CD4-positive, alpha-beta T cell treated with Interleukin-4 for 4 hours (primary cell): ENCODE measurements at places on chromosomes 13 and 19.
A peak's percentile ranks its signal among the peaks of the same experiment; 100 is the strongest.

DNA sequence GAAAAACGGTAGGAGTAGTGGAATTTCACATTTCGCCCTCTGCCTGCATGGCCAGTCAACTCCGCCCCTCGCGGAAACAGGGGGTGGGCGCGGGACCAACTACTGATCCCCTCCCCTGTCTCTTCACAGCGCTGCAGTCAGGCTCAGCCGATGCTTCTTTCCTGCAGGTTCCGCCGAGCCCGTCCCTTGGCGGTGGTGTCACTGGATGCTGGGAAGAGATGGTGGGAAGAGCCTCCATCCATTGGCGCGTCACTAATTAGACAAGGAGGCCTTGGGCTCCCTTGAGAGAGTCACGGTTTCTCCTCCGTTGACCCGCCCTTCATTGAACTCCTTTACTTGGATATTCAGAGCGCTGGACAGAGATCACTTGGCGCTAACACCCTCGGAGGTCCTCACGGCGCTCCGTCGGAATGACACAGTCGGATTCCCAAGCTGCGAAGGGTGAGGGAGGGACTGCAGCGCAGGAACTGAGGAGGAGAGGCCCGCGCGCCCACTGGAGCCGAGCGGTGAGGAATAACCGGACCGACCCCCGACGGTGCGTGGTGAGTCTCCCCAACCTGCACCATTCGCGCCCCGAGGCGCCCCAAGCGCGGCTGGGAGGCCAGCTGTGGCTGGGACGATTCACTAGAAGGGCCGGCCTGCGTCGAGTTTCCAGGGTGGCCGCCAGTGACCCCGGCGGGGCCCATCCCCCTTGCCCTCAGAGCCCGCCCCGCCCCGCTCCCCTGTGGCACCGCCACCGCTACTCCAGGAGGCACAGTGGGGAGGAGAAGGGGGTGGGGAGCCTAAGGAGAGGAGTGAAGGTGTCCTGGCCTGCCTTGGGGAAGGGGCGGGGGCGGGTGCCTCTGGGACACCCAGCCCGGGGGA lies 11.2 kb upstream of the CEACAM21 start:
- no peak for DNase-seq

DNA sequence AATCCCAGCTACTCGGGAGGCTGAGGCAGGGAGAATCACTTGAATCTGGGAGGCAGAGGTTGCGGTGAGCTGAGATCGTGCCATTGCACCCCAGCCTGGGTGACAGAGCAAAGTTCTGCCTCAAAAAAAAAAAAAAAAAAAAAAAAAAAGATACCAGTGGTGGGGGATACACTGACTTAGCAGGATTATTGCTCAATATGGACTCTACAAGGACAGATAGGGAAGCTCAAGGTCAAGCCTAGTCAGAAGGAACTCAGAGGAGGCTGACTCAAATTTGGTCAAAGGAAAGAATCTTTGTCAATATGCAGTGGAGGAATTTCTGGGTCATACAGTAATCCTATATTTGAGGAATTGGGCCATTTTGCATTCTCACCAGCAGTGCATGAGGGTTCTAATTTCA lies 6.7 kb upstream of the DIAPH3 start:
- DNase-seq = no peak

GRCh38 chr19:2973229-2973628 lies 4.1 kb upstream of the TLE6 start:
- no peak for DNase-seq

DNA sequence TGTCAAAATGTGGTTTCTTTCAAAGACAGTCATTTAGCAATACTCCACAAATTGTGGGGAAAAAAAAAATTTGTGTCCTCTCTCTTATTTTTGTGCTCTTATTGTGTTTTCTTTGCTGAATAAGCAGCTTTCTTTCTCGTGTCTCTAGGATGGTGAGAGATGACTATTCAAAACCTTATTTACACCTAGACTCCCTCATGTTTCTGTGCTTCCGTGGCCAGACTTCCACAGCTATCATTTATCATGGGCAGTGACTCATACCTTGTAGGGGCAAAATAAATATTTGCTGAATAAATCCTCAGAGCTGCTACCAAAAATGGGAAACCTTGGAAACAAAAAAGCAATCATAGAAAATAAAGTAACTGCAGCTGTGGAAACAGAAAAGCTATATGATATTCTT lies 204.9 kb upstream of the MIR17HG start:
- no peak for DNase-seq

DNA sequence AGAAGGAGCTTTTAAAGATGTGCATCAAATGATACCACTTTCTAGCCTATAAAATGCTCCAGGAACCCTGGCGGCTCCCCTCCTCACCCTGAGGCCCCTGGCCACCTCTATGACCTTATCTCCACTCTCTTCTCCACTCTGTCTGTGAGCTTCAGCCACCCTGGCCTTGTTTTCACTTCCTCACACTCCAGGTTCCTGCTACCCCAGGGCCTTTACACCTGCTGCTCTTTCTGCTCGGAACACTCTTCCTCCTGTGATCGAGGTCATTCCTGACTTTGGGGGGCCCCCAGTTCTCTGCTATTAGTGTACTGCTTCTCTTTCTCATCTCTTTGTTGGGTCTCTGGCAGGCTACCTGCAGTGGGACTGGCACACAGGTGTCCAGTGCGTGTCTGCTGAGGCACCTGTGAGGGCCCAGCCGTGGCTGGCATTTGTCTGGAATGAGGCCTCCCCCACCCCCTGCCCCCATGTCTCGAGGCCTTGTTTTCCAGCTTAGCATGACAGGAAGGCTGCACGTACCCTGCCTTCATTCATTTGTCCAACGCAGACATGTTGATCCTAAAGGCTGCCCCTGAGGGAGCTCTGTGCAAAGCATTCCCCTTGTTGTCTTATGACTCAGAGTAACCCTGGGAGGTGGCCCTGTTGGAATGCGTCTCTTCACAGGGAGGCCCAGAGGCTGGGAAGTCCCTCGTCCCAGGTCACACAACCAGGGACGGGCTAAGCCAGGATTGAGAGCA lies 2.3 kb downstream of the DDA1 start:
- DNase-seq = no peak

DNA sequence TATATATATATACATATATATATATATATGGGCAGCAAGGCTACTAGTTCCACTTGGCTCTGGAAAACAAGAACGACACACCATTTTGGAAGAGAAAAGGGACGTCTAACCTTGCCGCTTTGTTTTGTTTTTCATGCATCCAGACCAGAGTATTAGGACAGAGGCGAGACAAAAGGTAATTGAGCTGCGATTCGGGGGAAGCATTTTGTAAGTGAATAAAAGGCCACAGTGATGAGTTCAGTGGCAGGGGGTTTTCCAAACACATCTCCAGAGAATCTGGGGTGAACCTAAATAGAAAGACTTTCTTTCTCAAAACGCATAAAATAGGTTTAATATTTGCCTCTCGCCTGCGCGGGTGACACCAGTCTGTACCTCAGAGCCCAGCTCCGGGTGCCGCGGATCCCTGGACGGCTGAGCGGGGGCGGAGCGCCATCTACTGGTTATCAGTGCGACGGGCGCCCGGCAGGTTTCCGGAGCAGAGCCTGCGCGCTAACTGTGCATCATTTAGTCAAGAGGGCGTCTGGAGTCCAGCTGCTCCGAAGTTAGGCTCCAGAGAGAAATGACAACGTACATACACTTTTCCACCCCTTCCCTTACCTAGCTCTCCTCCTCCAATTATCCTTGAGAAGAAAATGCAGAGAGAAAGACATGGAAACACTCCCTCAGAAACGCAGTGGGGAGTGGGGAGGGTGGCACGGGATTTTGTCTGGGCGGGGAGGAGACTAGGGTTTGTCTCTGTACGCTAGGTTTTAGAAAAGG lies 262.3 kb downstream of the TBC1D4 start:
- peak; percentile 75 for DNase-seq

DNA sequence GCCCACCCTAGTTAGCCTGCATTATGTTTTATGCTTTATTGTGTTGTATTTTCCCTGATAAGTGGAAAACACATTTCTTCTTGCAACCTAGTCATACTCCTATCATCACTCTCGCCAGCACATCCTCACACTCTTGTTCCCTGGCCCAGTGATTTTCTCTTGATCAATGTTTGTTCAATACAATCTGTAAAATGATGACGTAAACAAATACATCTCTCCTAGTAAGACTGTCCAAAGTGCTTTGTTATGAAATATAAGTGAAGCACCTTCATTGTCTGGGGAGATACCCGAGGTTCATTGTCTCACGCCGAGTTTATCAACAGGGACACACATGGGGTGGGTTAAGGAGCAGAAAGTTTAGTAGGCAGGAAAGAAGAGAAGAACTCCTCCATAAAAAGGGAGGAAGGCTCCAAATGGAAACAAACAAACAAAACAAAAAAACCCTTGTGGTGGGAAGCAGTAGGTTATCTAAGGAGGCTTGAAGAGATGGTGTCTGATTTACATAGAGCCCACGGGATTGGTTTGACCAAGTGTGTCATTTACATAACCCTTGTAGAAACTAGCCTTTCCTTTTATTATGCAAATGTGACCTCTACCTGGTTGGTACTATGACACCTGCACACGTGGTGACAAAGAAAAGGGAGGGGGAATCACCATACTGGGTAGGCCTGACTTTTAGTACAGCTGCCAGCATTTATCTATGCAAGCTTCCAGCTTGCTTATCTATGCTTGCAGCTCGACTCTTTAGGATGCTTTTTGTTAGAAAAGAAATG lies 1317.9 kb upstream of the SPRY2 start:
- DNase-seq = no peak

DNA sequence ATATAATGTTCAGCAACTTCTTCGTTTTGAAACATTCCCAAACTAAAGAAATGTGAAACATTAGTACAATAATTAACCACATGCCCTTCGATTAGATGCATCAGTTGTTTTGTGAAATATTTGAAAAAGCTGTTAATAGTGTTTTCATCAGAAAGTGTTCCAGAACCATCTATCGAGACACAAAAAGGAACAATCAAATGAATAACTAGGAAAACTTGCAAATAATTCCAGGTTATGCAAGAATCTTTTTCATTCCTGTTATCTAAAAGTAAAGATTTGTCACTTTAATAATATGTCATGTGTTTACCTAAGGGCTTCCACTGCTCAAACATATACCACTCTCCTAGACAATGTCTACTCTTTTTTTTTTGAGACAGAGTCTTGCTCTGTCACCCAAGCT lies 904.2 kb upstream of the MIR17HG start:
- no peak for DNase-seq

GRCh38 chr13:99526549-99526948 lies 25.3 kb downstream of the TM9SF2 start:
- no peak for DNase-seq

DNA sequence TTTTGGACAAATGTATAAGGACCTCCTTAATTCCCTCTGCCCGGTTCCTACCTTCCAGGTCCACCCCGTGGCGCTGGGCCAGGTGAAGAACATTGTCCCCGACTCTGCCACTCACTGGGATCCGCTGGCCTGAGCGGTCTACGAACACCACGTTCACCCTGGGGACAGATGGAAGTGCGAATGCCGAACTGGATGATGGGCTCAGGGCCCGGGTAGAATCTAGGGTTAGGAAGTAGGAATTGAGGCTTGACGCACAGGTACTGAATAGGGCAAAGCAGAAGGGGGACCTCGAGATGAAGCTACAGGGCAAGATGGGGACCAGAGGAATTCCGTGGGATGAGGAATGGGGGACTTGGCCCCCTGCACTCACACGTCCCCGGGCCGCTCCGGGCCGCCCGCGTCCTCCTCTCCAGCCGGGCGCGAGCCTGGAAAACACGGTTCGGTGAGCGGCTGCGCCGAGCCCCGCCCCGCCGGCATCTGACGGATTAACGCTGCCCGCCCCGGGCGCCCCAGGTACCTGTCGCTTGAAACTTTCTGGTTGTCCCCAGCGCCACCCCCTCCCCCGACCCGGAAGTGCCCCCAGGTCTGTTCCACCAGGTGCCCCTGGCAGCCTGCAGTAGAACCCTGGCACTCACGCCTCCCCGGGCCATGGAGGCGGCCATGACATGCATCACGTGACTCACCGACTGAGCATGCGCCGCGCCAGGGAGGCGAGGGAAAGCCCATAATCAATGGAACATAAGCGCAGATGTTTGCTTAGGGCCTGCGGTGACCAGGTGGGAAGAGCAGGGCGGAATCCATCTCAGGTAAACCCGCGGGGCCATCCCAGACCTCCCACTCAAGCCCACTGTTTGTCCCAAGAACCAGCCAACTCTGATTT lies at the start of gene FDX2:
Gene FDX2 (minus strand): TSS at position 681 of the 880 bp plus-strand sequence. CDS start 19 bp downstream, at position 662.
- peak; percentile 89 for DNase-seq

GRCh38 chr13:68428292-68428691 lies 1198.2 kb upstream of the PCDH9 start:
- DNase-seq = no peak

DNA sequence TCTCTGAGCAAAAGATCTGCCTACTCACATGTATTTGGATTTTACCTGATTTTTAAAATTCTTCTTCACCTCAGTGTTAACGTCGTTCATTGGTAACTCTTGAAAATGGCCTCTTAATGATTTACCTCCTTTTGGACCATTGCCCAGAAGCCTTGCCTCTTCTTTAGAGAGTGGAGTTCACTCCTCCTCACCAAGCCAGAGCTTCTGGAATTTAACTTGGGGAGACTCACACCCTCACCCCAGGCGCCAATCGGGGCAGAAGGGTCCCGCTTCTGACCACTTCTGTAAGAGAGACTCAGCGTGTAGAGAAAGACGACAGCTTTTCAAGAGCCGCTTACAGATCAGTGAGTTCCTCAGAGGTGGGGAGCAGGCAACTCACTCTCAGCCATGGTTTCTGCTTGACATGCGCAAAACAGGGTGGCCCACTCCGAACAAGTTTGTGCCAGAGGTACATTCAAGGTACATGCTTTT lies 2.7 kb downstream of the PNMA8C start:
- DNase-seq = no peak

DNA sequence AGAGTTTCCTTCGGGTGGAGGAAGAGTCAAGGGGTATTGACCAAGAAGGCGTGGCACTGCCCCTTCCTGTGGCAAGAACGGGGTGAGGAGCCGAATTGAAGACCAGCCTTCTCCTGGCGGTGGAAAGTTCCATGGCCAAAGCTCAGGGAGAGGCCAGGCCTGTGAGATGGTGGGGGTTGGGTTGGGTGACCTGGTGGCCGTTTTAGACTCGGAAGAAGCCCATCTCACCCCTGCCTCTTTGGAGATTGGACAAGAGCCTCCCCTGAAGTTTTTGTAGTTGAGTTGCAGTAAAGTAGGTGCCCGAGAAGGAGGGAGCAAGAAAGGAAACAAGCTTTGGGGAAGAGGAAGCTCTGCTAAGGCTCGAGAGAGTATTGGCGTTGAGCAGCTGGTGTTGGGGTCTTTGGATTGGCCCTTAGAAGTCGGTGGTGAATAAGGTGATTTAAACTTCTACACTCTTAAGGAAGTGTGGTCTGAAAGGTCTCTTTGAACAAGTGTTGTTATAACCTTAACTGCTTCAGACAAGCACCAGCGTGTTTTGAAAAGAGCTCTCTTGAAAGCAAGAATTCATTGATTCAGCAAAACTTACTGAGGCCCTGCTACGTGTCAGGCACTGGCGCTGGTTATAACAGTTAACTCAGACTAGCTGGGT lies 964 bp downstream of the SPINT2 start:
- peak; percentile 10 for DNase-seq

GRCh38 chr19:33301144-33301899 lies 1.0 kb downstream of the CEBPA start:
- DNase-seq = no peak

- DNase-seq = no peak
These were observed 907.9 kb downstream of the PCDH9 start for GRCh38 chr13:66322193-66322740.
